ENCODE measurements at places on chromosomes 16 and 17.

DNA sequence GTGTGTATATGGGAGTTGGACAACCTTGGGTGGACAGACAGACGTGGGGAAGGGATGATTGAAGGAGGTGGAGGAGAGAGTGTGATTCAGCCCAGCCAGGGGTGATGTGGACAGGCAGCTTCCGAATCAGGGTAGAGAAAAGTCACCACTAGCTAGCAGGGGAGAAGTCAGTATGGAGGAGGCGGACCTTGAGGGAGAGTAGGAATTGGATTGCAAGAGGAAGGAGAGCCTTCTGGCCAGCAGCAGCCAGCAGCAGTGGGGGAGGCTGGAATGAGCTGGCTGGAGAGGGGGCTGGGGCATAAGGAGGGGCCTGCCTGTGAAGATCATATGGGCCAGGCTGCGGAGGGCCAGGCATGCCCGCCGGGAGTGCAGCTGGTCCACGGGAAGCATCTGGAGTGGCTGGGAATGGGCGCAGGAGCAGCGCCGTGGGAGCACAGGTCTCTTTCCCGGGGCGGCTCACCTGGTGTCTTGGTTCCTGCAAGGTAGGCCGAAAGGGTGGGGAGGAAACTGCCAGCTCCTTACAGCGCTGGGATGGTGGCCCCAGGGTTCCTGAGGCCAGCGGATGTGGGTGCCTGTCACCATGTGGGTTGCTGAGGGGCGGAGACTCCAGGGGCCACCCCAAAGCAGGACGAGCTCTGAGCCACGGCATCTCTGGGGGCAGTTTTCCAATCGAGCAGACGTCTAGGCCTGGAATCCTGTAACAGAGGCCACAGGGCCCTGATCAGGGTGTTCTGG lies 235.3 kb downstream of the SEC14L1 start:
- H3K36me3 ChIP-seq = no peaks in the 10 kb centered on the region
- no peaks in the 10 kb centered on the region for H3K27me3 ChIP-seq
- H3K4me1 ChIP-seq = peaks cover 69% of the 10 kb centered on the region
- no peak overlapping the region for H3K4me3 ChIP-seq

DNA sequence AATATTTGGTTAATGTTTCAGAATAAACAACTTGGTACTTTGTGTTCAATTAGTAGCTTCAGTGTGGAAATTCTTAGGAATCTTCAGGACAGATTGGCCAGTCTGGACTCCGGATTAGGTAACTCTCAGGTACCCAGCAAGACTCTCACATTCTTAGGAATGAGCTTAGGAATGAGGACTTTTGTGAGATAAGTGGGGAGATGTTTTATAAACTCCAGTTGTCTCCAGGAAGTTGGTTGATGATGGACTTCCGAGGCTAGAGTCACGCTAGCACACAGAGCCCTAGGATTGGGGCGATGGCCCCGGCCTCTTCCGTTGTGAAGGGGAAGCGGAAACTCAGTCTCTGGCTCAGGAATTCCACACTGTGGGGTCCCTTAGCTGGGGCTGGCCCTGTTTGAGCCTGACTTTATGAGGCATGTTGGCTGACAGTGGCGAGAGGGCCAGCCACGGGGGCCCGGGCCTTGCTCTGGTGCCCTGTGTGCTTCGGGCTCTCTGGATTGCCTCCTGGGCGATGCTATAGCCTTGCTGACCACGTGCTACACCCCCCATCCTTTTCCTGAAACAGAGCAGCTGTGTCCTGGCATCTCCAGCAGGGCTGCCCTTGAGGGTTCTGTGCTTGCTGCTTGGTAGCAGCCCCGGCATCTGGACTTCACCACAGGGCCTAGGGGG lies 32.4 kb downstream of the RAB11FIP3 start:
- H3K4me3 ChIP-seq = no peak overlapping the region
- H3K36me3 ChIP-seq = no peaks in the 10 kb centered on the region
- no peaks in the 10 kb centered on the region for H3K27me3 ChIP-seq
- H3K4me1 ChIP-seq = peaks cover 20% of the 10 kb centered on the region

DNA sequence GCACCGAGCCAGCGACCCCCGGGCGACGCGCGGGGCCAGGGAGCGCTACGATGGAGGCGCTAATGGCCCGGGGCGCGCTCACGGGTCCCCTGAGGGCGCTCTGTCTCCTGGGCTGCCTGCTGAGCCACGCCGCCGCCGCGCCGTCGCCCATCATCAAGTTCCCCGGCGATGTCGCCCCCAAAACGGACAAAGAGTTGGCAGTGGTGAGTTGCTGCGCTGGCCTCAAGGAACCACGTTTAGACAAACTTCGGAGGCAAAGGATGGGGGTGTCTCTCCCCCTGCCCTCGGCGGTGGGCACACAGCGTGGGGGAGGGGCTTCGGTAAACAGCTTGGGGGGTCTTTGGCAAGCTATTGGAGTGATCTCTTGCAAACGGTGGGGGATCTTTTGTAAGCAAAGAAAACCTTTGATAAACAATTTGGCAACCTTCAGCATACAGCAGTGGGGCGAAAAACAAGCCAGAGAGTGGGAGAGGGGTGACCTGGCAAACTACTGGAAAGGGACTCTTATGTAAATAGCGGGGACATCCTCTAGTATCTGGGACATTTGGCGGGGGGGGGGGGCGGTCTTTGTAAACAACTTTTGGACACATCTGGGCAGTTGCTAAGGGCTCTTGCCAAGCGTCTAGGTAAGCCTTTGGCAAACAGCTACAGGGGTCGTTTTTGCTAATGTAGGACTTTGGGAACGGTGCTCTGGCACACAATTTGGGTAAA lies 587 bp downstream of the MMP2 start:
- no peak for DNase-seq
- H3K27ac ChIP-seq = peak overlapping the region; percentile 75
- peak overlapping the region; percentile 29 for H3K4me3 ChIP-seq
- H3K36me3 ChIP-seq = peaks cover 11% of the 10 kb centered on the region

DNA sequence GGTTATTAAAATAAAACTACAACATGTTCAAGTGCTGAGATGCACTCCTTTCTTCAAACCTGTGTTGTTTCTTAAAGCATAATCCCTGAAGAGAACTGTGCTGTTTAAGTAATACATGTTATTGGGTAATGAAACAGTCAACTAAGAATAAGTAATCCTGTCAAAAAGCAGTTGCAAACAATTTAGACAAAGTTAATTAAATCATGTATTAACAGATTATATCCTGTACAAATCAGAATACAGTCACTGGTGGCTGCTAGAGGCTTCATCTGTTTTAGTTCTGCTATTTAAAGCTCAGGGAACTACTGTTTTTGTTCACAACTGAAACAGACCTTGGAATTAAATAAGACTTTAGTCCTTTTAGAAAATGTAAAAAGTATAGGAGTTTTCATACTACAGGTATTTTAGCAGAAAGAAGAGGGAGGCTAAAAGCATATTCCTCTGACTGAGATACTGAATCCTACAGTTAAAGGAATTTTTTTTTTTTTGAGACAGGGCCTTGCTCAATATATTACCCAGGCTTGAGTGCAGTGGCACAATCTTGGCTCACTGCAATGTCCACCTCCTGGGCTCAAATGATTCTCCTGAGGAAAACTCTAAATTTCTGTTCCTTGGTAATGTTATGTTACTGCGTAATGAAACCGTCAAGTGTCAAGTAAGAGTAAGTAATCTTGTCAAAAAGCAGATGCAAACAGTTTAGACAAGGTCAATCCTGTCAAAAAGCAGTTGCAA lies 27.3 kb upstream of the ITGA2B start:
- no peaks in the 10 kb centered on the region for H3K27me3 ChIP-seq
- peaks cover 15% of the 10 kb centered on the region for H3K36me3 ChIP-seq
- H3K4me3 ChIP-seq = no peak overlapping the region
- H3K4me1 ChIP-seq = peaks cover 14% of the 10 kb centered on the region
- no peak for DNase-seq
- H3K27ac ChIP-seq = peak overlapping the region; percentile 1

DNA sequence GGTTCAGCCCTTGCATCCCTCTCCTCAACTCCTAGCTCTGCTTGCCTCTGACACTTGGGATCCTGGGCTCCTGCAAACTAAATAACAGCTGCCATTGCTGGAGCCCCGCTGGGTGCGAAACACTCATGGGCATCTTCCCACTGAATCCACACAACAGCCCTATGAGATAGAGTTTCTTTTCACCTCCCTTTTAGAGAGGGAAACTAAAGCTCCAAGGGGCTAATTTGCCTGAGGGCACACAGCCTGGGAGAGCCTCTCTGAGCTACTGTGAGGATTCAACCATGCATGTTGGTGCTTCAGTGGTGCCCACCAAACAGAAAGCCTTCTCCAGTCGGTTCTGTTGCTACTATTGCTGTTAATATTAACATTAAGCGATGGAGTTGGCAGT lies 4.0 kb downstream of the ACBD4 start:
- peaks cover 16% of the 10 kb centered on the region for H3K4me1 ChIP-seq
- H3K4me3 ChIP-seq = no peak overlapping the region
- no peak for DNase-seq
- H3K36me3 ChIP-seq = no peaks in the 10 kb centered on the region
- no peak overlapping the region for H3K27ac ChIP-seq

- H3K27me3 ChIP-seq = no peaks in the 10 kb centered on the region
- peaks cover 50% of the 10 kb centered on the region for H3K4me1 ChIP-seq
- peak overlapping the region; percentile 79 for H3K27ac ChIP-seq
- H3K36me3 ChIP-seq = no peaks in the 10 kb centered on the region
- peak overlapping the region; percentile 84 for H3K4me3 ChIP-seq
Observed at GRCh38 chr16:25110387-25110947, 1.1 kb upstream of the LCMT1 start.

DNA sequence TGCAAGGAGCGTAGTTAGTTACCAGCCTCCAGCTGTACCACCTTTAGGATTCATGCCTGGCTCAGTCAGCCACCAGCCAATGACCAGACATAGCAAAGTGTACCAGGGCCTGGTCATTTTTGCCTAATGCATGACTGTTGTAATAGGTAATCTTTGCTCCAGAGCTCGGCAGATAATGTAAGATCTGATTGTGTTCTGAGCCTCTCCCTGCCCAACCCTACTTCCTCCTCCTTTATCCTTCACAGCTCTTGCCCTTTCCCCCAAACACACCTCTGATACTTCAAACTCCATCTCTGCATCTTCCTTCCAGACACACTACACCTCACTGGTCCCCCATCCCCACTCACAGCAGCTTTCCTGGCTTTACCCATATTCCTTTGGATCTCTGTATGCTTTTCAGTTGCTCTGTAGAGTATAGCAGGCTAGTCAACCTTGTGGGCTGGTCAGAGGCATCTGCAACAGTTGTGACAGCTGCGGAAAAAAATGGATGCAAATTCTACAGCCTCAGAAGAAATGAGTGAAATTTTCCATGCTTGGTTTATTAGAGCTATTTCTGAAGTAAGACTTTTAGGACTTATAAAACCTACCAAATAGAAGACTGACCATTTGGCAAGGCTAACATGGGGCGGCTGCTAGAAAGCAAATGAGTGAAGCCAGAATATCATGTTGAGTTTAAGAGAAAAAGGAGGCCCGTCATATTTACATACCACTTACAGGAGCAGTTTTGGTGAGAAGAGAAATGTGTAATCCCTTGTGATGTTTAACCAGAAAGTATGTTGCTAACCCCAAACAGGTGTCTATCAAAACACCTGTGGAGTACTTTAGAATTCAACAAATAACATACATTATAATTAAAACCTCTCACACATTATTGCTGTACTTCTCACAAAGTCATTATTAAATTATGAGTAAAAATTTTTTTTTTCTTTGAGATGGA lies 19.9 kb upstream of the C16orf87 start:
- no peak overlapping the region for H3K27ac ChIP-seq
- no peaks in the 10 kb centered on the region for H3K4me1 ChIP-seq
- H3K36me3 ChIP-seq = no peaks in the 10 kb centered on the region
- no peak overlapping the region for H3K4me3 ChIP-seq

GRCh38 chr17:43526886-43527648 lies 19.1 kb downstream of the ETV4 start:
- H3K4me3 ChIP-seq = no peak overlapping the region
- no peak for DNase-seq
- H3K27me3 ChIP-seq = no peaks in the 10 kb centered on the region
- H3K4me1 ChIP-seq = peaks cover 33% of the 10 kb centered on the region

GRCh38 chr17:29158096-29158487 lies 22.1 kb downstream of the MYO18A start:
- no peaks in the 10 kb centered on the region for H3K27me3 ChIP-seq
- H3K36me3 ChIP-seq = no peaks in the 10 kb centered on the region
- H3K4me3 ChIP-seq = no peak overlapping the region
- no peak overlapping the region for H3K27ac ChIP-seq
- H3K4me1 ChIP-seq = peaks cover 69% of the 10 kb centered on the region

GRCh38 chr17:64385187-64386083 lies 5.2 kb downstream of the PECAM1 start:
- no peaks in the 10 kb centered on the region for H3K27me3 ChIP-seq
- H3K36me3 ChIP-seq = no peaks in the 10 kb centered on the region
- DNase-seq = peak; percentile 94
- peaks cover 31% of the 10 kb centered on the region for H3K4me1 ChIP-seq

- no peak overlapping the region for H3K27ac ChIP-seq
- DNase-seq = no peak
- H3K4me3 ChIP-seq = no peak overlapping the region
- H3K4me1 ChIP-seq = no peaks in the 10 kb centered on the region
- no peaks in the 10 kb centered on the region for H3K36me3 ChIP-seq
Observed at GRCh38 chr17:50882851-50883250, 16.7 kb upstream of the TOB1 start.

DNA sequence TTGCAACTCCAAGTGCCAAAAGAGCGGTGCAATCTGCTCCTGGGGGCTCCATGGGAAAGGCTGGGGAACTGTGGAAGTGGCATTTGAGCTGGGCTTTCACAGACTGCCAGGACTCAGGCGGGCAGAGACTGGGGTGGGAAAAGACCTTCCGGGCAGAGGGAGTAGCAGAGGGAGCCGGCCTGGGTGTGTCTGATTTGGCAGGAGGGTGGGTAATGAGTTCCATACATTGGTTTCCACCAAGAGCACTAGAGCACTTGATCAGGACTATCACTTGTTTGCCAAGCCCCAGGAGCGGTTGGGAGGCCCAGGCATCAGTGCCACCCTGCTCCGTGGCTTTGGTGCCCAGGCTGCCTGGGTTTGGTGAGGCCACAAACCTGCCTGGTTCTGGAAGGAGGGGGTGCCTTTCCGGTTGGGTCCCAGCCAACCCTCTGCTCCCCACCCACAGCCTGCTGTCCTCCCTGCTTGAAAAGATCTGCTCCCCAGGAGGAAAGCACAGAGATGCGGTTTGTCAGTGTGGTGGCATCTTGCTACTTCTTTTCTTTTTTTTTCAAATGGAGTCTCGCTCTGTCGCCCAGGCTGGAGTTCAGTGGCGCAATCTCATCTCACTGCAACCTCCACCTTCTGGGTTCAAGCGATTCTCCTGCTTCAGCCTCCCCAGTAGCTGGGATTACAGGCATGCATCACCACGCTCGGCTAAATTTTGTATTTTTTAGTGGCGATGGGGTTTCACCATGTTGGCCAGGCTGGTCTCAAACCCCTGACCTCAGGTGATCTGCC lies 3.5 kb upstream of the TRIM47 start:
- no peak overlapping the region for H3K27ac ChIP-seq
- no peaks in the 10 kb centered on the region for H3K27me3 ChIP-seq
- peaks cover 2% of the 10 kb centered on the region for H3K4me1 ChIP-seq
- H3K4me3 ChIP-seq = no peak overlapping the region
- DNase-seq = no peak

- H3K36me3 ChIP-seq = no peaks in the 10 kb centered on the region
- no peaks in the 10 kb centered on the region for H3K27me3 ChIP-seq
- H3K27ac ChIP-seq = no peak overlapping the region
- no peak for DNase-seq
- H3K4me1 ChIP-seq = no peaks in the 10 kb centered on the region
Observed at GRCh38 chr16:11564046-11564926, 22.4 kb downstream of the LITAF start.
